NCI-H1105 (cell line): ENCODE measurements at places on chromosomes 13 and 19.

GRCh38 chr19:43777163-43777695 is 3.5 kb downstream of the KCNN4 start:
- peak; percentile 85 for DNase-seq

GRCh38 chr19:2154587-2155075 is 3.3 kb upstream of the AP3D1 start:
- DNase-seq = no peak

GRCh38 chr13:90535421-90535820 is 812.1 kb upstream of the MIR17HG start:
- no peak for DNase-seq

DNA sequence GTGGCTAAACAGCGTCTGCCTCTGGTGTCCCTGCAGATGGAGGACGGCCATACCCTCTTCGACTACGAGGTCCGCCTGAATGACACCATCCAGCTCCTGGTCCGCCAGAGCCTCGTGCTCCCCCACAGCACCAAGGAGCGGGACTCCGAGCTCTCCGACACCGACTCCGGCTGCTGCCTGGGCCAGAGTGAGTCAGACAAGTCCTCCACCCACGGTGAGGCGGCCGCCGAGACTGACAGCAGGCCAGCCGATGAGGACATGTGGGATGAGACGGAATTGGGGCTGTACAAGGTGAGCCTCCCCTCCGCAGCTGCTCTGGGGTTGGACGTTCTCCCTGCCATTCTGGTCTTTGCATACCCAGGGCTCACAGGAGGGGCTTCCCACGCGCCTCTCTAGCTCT is 19.9 kb downstream of the UHRF1 start:
- no peak for DNase-seq

DNA sequence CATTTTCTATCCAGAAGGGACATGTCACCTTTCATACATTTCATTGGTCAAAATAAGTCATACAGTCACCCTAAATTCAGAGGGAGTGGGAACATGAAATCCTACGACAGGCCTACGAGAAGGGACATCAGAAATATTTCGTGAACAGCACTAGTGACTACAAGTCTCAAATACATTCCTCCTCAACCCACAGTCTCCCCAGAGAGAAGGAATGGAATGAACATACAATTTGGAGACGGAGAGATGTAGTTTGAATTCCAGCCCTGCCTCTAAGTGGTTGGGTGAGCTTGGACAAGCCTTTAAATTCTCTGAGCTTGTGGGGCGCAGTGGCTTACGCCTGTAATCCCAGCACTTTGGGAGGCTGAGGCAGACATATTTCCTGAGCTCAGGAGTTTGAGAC is 9.9 kb downstream of the SERTM1 start:
- no peak for DNase-seq

DNA sequence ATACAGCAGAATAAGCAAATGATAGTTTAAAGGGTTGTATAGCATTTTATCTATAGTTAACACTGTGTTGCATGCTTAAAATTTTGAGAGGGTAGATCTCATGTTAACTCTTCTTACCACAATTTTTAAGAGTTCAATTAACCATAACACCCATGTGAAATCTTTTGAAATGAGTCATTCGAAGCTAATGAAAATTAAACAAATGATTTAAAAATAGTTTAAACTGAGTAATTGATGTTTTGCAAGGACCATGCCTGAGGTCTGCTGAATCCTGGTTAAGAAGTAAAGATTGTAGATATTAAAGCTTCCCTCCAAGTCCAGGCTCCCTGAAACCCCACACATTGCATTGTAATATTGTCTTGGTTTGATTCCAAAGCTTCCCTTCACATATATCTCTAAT is 176.7 kb upstream of the RNF113B start:
- DNase-seq = no peak

DNA sequence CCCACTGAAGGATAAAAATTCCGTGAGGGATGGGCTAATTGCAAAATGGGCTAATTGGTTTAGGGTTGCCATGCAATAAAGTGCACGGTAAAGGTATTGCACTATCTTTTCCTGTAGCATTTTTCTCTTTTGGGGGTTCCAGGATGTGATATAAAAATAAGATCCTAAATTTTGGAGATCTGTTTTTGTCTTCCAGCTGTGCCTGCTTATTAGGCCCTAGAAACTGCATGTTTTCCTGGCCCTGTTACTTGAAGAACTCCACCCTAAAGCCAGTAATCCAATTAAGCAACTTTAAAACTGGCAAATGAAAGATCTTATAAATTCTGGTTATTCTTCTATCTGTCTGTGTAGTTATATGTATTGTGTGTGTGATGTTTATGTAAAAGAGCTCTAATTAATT is 2489.6 kb downstream of the PCDH9 start:
- no peak for DNase-seq

- DNase-seq = no peak
Measured at GRCh38 chr19:52742516-52742915, 7.7 kb upstream of the ZNF611 start.

DNA sequence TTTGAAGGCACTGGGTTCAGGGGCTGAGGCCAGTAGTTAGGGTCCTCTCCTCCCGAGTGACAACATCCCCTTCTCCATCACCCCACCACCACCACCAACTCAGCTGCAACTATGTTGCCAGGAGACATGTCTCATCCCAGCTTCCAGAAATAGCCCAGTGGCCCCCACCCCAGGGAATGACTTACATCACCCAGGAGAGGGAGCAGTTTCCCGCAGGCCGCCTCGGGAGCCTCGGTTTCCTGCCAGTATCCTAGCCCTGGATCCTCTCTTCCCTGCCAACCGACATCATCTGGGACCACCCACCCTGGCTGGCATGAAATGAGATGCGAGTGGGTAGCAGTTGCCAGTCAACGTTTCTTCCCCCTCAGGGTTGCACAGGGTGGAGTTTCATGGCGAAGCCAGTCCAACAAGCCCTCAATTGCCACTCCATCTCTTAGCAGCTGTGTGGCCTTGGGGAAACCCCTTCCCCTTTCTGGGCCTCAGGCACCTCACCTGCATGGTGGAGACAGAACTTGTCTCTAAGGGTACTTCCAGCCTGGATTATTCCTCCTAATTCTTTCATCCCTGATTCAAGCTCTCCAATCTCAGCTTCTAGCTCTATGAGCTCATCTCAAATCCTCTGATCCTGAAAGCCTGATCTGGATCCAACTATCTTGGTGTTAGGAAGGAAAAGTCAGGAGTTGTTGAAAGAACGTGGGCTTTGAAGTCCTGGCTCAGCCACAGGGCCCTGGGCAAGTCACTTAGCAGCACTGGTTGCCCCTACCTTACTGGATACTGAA is 3.9 kb upstream of the GSK3A start:
- no peak for DNase-seq

DNA sequence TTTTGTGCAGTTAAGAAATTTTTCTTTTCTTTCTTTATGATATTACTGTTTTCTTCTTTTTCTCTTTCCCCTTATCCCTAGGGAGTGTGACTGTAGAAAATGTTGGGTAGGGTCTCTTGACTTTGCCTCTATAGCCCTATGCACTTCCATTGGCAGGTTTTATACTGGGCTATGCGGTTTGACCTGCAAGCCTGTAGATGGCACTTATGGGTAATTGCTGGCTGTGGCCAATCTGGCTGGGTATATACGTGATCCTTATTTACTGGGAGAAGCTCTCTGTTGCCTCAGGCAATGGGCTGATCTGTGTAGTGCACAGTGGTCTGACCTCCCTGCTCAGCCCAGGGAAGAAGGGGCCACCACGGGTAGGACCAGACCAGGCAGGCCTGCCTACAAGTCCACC is 78.8 kb downstream of the RAP2A start:
- DNase-seq = no peak

GRCh38 chr19:56884441-56884840 is 43.9 kb upstream of the PEG3 start:
- no peak for DNase-seq

DNA sequence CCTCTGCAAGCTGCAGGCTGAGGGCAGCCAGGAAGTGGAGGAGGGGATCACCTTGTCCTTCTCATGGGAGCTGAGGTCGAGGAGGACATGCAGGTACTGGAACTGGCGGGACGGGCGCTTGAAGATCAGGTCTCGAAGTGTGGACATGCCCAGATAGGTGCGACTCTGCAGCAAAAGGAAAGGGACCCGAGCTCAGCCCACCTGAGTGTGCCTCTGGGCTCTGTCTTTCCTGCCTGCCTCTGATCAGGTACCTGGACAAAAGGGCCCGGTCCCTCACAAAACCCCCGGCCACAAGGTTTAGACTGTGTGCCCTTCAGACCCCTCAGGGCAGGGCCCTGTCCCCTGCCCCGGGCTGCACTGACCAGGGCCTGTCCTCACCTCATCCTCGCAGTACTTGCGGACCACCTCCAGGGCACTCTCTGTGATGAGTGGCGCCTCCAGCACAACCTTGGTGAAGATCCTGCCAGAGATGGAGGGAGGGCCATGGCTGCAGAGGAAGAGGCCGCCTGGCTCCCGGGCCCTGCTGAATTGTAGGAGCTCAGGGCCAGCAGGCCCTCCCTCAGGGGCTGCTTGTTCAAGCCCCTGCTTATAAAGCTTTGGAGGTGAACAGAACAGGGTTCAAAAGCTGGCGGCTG is 12.5 kb upstream of the RSPH6A start:
- DNase-seq = no peak

- DNase-seq = no peak
Measured at GRCh38 chr13:45036206-45036605, 46.9 kb downstream of the GPALPP1 start.

GRCh38 chr19:7250951-7251350 is 43.3 kb downstream of the INSR start:
- no peak for DNase-seq

DNA sequence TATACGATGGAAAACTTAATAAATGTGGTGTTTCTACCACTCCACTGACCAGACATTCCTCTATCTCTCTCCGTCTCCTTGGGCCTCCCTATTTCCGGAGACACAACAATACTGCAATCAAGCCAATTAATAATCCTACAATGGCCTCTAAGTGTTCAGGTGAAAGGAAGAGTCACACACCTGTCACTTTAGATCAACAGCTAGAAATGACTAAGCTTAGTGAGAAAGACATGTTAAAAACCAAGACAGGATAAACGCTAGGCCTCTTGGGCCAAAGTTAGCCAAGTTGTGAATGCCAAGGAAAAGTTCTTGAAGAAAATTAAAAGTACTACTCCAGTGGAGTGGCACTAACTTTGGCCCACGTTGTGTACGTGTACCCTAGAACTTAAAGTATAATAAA is 22.5 kb downstream of the ZDHHC20 start:
- DNase-seq = no peak

DNA sequence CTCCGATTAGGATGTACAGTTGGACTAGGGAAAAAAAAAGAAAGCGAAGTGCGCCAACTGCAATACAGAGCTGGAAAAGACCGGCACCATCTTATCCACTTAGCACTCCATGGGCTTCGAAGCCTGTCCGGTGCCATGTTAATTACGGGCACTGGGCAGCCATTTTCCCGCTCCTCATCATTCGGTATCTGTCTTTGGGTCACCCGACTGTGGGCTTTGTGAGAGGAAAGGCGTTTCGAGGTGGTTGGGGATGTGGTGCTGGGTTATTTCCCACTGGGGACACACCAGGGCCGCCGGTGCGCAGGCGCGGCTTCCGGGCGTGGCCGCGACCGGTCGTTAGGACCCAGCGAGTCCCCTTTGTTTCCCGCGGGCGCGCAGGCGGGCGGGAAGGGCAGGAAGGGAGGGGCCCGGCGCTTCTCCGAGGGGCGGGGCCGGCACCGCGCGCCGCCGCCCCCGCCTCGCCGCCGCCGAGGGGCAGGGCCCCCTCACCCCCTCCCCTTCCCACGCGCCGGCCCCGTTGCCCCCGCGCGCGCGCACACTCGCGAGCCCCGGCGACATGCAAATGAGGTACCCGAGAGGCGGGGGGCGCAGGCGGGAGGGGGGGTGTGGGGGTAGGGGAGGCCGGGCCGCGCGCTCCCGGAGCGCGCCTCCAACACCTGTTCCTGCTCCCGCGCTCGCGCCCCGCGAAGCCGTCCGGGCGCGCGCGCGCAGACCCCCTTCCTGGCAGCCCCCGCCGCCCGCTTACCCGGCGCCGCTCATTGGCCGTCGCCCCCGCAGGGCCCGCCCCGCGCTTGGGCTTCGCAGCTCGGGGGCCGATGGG is at the start of gene ZNF524:
Gene ZNF524, plus strand, starts transcription at position 447 of the 820 bp plus-strand sequence. CDS start 1,825 bp downstream, outside the sequence.
- peak; percentile 98 for DNase-seq

- no peak for DNase-seq
Measured at GRCh38 chr13:75512253-75512652, 25.4 kb downstream of the COMMD6 start.

GRCh38 chr13:66765559-66765958 is 464.6 kb downstream of the PCDH9 start:
- no peak for DNase-seq

GRCh38 chr13:51396352-51396751 is 56.5 kb downstream of the INTS6 start:
- no peak for DNase-seq
